ENCODE measurements at places on chromosomes 11 and 22.
A peak's percentile ranks its signal among the peaks of the same experiment; 100 is the strongest.

DNA sequence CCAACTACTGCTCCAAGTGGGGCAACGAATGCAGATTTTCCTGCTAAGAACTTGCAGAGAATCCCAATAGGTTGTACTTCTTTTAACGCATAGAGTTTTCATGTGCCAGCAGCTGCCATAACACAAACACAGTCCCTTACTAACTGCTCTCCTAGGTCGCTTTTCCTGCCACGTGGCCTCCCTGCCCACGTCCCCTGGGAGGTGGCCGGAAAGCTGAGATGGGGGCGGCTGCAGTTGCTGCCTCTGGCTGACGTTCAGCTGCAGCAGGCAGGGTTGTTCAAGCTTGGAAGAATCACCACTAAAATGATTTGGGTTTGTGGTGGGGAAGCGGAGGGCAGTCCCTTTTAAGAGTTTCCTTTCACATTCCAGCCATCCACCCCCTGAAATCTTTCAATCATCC lies 39.3 kb downstream of the ZNF202 start:
- DNase-seq: no peak

- no peak for DNase-seq
Measured at GRCh38 chr22:46472722-46473016, 64.8 kb downstream of the CELSR1 start.

- DNase-seq: no peak
Measured at GRCh38 chr11:12137005-12137690, 26.8 kb downstream of the MICAL2 start.

GRCh38 chr11:127451861-127452260 lies 451.3 kb upstream of the KIRREL3 start:
- DNase-seq: no peak

DNA sequence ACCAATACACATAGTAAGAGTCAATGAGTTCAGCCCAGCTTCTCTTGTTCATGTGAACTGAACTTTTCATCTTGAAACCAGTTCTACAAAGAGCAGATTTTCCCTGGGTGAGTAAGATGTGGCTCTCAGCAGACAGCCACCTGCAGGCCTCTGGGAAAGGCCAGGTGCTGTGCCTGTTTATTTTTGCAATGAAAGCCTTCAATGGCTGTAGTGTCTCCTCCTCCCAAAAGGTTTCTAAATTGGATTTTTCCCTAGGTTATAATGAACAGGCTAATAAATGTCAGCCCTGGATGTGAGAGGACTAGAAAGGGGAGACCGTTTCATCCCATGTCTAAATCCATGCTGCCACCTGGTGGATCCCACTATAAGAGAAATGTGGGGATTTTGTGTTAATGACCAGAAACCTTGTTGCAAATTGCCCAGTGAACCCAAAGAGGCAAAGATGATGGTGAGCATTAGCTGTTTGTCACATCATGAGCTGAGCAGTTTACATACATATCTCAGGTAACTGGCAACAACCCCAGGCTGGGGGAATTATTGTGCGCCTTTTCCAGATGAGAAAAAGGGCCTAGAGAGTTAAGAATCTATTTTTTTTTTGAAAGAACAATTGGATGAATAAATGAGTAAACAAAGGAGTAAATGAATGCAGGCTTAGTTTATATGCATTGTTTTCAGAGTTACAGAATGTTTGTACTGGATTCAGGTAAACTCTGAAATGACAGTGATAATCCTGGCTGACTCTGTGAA lies 12.7 kb downstream of the C11orf91 start:
- no peak for DNase-seq

DNA sequence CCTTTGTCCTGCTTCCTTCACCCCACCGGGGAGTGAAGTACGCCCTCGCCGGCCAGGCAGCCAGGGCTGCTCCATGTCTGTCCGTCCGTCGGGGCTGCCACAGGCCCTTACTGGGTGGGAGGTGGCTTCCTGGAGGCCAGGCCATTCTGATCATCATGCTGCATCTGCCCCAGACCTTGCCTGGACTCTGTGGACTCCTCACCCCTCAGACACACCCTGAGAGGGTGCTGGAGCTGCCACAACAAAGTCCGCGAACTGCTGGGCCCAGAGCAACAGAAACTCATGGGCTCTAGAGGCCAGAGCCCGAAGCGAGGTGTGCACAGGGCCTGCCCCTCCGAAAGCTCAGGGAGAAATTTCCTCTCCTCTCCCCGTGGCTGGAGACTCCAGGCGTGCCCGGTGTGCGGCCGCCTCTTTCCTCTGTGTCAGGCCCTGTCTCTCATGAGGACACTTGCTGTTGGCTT lies 124.2 kb downstream of the KCNQ1OT1 start:
- no peak for DNase-seq

DNA sequence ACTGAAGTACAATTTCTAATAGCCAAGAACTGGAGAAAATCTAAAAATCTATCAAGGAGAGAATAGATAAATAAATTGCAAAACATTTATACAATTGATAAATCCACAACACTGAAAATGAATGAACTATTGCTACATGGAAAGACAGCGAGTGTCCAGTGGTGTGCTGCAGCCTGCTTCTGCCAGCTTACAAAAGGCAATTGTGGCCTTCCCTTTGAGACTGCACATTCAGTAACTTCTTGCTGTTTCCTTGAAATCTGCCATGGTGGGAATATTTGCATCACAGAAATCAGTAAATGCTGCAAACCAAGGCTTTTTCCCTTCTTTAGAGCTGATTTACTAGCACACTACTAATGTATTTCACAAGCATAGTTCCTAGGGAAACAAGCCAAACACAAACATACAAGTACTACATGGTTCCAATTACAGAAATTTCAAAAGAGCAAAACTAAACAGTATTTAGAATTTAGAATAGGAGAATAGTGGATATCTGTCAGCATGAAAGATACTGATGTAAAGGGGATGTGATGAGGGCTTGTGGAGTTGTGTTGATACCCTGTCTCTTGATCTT lies 76.9 kb upstream of the TRIM77 start:
- no peak for DNase-seq

DNA sequence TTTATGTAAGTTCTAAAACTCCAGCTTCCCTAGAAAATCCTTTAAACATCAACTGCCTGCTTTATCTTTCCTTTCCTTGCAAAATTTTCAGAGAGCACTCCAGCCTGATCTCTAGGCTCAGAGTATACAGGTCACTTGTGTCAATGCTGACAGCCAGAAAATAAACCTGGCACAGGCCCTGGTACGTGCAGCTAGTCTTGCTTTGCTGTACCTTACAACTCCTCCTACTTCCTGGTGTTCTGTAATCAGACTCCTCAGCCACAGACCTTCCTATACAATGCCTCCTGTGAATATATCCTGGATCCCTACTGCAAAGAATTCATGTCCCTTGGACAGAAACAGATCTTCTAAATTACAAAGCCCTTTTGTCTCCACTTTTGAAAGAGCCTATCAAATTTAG lies 24.2 kb upstream of the TMEM123 start:
- peak; percentile 33 for DNase-seq

DNA sequence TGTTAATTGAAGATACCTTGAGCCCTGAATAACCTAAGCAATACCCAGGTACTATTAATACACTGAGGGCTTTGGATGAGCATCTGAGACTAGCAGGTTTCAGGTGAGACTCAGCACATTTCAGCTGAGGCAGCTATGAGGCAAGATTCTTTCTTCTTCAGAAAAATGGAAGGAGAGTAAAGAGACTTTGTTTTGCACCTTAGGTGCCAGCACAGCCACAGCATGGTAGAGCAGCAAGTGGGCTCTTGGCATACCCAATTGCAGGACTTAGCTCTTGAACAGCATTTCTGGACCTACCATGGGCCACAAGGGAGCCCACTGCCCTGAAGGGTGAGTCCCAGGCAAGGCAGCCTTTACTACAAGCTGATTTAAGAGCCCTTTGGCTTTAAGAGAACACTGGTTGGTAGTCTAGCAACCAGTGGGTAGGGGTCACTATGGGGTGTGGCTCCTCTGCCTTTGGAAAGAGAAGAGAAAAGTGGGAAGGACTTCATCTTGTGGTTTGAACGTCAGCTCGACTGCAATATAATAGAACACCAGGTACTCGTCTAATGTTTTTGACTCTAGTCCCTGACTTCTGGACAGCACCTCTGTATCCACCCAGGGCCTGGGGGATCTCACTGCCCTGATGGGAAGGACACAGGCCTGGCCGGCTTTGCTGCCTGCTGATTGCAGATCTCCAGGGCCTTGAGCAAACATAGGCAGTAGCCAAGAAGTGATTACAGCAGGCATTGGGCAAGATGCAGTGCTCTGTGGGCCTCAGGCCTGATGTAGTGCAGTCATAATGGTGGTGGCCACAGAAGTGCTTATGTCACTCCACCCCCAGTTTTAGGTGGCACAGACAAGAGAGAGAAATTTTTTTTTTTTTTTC lies 73.3 kb downstream of the GLYATL1 start:
- DNase-seq: no peak

Data from CD4-positive, alpha-beta T cell treated with Interleukin-4 for 1 hour (primary cell).